GF-D8 (cell line): ENCODE measurements at places on chromosomes 4 and X.

GRCh38 chrX:17994429-17994828 lies 133.3 kb upstream of the RAI2 start:
- DNase-seq, result no peak

DNA sequence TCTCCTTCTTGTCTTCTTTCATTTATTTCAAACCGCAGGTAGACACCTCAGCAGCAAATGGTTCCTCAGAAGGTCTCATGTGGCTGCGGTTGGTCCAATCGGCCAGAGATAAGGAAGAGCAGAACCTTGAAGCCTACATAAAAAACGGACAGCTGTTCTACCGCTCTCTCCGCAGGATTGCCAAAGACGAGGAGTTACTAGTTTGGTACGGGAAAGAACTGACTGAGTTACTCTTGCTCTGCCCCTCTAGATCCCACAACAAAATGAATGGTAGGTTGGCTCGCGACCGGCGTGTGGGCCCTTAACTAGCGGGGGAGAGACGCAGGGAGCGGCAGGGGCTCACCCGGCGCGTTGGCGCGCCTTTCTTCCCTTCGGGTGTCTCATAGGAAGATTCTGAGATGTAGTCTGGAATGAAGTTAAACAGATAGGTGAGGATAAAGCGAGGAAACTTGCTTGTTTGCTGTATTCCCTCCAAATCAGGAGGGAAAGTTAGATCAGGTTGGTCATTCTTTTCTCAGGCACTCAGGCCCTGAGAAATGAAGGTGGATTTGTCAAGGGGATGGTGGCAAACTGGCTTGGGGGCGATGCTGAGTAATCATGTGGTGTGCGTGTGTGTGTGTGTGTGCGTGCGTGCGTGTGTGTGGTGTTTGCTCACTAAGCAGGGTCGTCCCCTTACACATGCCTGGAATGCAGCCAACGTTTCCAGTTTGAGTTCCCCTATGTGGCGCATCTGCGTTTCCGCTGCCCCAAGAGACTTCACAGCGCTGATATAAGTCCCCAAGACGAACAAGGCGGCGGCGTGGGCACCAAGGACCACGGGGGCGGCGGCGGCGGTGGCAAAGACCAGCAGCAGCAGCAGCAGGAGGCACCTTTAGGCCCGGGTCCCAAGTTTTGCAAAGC lies 4.2 kb downstream of the PRDM8 start:
- DNase-seq, result peak; percentile 47

GRCh38 chrX:33379839-33380238 lies 168.5 kb upstream of the DMD start:
- DNase-seq, result no peak

GRCh38 chr4:100508691-100509090 lies 9.1 kb downstream of the EMCN start:
- DNase-seq, result no peak

DNA sequence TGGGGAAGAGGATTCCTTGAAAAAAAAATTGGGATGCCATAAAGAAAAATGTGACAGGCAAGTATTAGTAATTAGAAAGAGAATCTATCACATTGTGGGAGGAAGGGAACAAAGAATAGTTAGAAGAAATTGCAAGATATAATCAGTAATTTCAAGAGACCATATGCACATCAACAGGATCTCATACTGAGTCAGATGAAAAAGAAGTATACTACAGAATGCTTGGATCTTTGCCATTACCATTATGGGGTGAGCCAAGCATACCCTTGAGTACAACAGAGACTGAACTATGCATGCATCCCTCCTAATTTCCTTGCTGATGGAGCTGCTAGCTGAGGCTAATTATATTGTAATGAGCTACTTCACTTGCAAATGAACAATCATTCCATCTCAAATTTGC lies 287.6 kb downstream of the PAPSS1 start:
- no peak for DNase-seq

GRCh38 chr4:42391981-42392380 lies 5.3 kb upstream of the SHISA3 start:
- no peak for DNase-seq

GRCh38 chr4:52982946-52983340 lies 120.8 kb downstream of the RASL11B start:
- DNase-seq, result no peak

DNA sequence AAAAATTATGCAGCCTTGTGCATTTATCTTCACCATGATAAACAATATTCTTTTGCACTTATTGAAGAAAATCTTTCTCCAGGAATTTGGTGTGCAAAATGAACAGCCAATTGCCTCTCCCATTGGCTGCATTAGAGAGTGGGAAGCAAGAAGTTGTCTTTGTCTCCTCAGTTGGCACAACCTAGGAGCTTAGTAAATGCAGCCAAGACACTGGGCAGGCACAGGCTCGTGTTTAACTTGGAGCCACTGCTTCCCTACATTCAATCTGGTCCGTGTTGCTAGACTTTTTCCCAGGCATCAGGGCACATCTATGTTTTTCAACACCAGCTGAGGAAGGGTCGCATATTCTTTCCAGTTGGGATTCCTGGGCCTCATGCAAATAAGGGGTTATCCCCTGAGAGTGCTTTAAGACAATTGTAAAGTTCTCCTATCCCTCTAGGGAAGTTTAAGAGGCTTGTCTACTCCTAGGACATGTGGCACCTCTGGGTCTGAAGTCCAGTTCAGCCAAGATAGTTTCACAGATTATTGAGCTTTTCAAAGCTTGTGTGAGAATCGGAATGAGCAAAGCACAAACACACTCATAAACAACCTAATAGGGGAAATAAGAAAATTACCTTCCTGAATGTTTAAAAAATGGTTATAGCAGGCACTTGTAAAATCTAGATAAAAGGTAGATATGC lies 31.8 kb upstream of the SRD5A3 start:
- no peak for DNase-seq

DNA sequence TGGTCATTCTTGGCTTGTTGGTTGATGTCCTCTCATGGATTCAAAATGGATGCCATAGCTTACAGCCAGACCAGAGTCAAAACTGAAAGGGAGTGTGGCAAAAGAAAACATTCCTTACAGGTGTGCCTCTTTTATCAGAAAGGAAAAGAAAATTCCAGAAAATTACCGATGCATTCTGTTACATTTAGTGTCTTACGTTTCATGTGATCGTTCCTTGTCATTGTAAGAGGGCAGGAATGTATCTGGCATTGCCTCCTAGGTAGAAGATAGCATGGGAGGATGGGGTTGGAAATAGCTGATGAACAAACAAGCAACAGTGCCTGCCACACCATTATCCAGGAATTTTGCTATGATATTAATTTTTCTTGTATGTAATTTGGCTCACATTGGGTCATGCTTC lies 13.1 kb downstream of the GRXCR1 start:
- DNase-seq, result no peak

DNA sequence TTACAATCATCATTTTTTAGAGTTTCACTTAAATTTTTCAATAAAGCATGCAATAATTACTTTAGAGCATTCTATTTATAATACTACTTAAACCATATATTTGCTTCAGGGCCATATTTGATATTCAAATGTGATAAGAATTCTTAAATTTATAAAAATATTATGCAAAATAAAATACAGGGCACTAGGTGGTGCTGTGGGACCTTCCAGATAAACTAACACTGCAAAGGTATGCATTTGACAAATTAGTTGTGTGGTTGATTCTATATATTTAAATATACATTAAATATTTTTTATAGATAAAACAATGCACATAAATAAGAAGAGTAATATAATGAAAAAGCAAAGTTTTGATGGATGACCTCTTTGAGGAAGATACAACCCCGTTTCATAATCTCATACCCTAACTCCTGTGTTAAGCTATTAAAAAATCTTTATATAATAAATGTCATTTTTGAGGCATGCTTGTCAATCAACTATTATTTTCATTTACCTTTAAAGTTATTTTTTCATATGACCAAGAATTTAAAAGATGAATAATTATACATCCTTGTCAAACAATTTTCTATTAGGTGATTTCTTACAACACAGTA lies 128.4 kb downstream of the REELD1 start:
- DNase-seq, result no peak
